Stimulated activated CD8-positive, alpha-beta memory T cell treated with anti-CD3 and anti-CD28 coated beads, Interleukin-4, amount 100 ng/mL, for 4 hours (primary cell): ENCODE measurements at places on chromosomes 13 and 19.

DNA sequence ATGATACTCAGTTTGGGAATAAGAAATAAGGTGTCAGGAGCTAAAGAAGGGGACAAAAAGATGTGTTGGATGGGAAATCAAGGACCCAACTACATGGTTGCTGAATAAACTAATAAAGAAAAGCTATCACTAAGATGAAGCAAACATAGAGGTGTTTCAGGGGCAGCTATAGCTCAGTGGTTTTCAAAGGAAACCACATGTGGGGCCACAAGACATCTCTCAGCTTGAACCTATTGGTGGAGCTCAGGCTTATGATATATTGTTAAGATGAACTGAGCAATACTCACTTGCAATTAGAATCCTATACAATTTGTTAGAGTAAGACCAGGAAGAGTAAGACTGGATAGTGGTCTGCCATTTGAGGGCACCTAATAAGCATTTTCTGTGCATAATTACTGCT lies 45.1 kb upstream of the SPRY2 start:
- DNase-seq: peak; percentile 5

DNA sequence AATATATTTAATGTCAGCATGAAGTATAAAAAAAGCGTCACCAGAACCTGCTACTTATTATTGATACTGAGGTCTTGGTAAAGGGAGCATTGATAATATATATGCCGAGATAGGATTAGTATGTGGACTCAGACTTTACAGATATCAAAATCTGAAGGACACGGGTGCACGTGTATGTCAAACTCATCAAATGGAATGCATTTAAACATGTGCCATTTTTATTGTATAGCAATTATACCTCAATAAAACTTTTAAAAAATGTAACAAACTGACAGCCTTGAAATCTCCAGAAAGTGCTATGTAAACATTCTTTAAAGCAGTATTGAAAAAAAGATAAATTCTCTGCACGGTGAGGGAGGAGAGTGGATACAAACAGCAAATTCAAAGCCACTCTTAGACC lies 157.9 kb downstream of the RNF17 start:
- DNase-seq: no peak

- no peak for DNase-seq
Measured at GRCh38 chr13:111597191-111597611, 276.8 kb downstream of the TEX29 start.

GRCh38 chr19:40755248-40755624 lies 4.2 kb downstream of the SNRPA start:
- no peak for DNase-seq

DNA sequence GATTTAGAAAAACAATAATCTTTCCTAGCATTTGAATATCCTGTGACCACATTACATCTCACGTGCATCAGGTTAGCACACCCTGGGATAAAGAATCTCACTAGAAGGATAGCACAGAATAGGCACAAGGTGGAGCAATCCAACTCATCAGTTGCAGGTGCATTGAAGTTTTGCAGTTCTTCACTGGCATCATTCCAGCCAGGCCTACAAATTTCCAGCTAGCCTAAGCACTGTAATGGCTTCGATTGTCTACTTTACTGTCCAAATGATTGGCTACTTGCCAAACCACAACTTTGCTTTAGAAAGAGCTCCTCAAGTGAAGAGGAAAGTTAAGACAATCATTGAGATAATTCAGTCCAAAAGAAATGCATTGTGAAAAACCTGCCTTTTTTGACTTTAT lies 89.5 kb downstream of the SPRY2 start:
- no peak for DNase-seq

DNA sequence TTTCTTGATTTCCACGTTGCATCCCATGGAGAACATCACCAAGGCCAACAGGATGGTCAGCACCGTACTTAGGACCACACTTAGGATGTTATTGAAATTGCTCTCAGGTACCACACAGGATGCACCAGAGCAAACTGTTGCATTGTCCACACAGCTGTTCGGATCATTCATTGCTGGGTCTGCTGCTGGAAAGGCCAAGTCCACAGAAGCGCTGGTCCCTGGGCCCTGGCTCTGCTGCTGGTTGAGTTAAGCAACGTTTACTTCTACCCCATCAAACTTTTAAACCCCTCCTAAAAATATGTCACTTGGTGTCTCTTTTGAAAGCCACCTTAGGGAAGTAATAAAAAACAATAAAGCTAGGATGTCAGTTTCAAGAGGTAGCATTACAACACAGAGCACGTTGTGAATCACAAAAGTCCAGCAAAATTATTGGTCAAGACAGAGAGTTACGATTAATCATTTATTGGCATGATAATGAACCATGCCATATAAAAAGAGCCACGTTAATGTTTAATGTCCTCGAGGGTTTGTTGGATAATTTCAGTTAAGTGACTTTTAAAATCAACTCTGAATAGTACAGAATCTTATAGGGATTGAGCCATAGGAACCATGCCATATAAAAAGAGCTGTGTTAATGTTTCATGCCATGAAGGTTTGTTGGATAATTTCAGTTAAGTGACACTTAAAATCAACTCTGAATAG lies at the start of gene SLC10A2:
SLC10A2 (minus strand) TSS at position 339 of the 702 bp plus-strand sequence; CDS start at position 171, 168 bp downstream.
- DNase-seq: no peak

- DNase-seq: no peak
Measured at GRCh38 chr19:7888145-7888825, at the start of gene LRRC8E. Gene LRRC8E, plus strand, starts transcription at chr19:7888510. Its CDS starts 7,094 bp downstream, at chr19:7895604.

DNA sequence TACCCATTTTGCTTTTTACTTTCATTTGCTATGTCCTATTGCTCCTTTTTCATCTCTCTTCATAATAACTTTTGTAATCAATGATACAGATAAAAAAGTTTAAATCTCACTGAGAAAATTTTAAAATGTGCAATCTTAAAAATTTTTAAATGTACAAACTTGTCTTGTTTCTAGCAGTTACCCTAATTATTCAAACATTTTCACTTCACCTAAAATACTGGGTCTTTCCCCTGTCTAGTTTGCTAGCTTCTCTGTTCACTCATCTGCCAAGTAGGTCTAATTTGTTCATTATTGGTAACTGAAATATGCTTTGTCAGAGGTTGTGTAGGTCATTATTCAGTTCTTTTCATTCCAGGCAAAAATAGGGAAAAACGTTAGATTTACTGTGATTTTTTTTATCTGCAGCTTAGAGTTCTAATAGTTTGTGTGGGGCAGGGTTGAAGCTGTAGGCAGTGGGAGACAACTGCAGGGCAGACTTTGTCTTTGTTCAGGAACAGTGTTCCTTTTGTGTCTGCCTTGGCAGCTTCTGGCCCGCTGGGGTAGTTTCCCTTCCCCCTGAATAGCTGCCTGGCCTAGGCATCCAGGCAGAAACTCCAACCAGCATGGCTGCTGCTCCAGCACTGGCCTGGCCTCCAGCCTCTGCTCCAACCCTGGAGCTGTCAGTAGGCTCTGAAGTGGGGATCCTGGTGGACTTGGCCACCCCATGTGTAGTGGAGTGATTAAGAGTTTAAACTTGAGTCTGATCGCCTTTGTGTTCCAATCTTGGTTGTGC lies 48.5 kb downstream of the WDFY2 start:
- no peak for DNase-seq

- DNase-seq: no peak
Measured at GRCh38 chr13:41827507-41828213, 133.2 kb downstream of the VWA8 start.

- DNase-seq: no peak
Measured at GRCh38 chr19:42246922-42247639, 4.7 kb upstream of the GSK3A start.

DNA sequence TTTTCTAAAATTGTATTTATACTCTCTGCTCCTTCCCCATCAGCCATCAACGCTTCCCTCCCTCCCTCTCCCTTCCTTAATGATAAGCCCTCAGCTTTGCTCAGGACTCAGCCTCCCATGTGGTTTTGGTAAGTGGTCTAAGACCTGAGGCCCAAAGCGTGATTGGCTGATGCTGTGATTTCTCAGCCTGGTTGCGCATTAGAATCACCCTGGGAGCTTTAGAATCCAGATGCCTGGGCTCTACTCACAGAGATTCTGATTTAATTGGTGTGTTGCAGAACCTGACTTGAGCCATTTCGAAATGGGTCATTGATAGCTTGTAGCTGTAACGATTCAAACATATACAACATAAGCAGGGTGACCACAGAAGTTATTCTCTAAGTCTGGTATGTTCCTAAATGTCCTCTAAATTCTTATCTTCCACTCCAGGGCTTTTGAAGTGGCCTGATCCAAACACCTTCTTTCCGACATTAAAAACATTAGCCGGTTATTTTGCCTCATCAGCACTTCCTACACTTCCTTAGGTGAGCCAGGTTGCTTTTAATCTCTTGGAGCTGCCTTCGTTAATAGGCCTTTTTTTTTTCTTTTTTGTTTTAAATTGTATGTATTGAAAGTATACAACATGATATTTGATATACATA lies 60.6 kb downstream of the LRCH1 start:
- no peak for DNase-seq

DNA sequence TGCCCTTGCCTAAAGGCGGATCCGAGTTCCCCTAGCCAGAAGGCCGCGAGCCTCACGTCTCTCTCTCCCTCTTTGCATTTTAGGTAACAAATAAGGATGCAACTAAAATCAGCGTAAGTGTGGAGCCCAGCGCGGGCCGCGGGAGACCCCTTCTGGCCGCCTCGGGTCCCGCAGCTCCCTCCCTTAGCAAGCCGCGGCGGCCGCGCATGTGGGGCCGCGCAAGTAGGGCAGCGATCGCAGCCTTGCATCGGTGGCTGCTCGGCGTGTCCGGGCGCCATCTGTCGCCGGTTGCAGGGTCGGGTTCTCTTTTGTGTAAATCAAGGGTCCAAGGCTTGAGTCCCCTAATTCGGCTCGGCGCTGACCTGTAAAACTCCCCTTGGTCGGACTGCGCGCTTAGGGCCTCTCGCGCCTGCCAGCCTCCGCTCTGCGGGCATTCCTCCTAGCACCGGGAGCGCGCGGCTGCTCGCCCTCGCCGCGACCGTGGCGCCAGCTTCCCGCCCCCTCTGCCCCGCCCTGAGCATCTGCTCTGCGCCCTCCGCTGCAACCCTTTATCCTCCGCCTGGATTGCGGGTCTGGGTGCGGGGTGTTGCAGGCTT lies 2.7 kb downstream of the VSTM2B start:
- peak; percentile 8 for DNase-seq

DNA sequence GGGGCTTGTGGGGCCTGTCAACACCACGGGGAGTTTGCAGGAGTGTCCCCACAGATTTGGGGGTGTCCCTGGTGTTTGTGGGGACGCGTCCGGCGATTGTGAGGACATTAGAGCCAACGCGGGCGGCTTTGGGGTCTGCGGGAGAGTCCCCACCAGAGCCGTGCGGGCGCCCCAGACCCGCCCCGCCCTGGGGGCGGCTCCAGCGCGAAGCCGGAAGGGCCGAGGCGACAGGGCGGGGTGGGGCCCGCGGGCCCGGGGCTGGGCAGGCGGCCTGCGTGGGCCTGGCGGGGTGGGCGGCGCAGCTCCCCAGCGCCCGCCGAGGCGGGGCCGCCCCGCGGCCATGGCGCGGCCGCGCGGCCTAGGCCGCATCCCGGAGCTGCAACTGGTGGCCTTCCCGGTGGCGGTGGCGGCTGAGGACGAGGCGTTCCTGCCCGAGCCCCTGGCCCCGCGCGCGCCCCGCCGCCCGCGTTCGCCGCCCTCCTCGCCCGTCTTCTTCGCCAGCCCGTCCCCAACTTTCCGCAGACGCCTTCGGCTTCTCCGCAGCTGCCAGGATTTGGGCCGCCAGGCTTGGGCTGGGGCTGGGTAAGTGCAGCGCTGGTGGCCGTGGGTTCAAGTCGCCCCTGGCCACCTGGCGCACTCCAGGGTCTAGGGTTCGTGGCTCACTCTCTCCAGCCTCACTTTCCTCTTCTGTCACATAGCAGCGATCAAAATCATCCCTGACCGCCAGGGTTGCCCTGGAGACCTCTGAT lies 10.3 kb downstream of the PDE4A start:
- DNase-seq: no peak

DNA sequence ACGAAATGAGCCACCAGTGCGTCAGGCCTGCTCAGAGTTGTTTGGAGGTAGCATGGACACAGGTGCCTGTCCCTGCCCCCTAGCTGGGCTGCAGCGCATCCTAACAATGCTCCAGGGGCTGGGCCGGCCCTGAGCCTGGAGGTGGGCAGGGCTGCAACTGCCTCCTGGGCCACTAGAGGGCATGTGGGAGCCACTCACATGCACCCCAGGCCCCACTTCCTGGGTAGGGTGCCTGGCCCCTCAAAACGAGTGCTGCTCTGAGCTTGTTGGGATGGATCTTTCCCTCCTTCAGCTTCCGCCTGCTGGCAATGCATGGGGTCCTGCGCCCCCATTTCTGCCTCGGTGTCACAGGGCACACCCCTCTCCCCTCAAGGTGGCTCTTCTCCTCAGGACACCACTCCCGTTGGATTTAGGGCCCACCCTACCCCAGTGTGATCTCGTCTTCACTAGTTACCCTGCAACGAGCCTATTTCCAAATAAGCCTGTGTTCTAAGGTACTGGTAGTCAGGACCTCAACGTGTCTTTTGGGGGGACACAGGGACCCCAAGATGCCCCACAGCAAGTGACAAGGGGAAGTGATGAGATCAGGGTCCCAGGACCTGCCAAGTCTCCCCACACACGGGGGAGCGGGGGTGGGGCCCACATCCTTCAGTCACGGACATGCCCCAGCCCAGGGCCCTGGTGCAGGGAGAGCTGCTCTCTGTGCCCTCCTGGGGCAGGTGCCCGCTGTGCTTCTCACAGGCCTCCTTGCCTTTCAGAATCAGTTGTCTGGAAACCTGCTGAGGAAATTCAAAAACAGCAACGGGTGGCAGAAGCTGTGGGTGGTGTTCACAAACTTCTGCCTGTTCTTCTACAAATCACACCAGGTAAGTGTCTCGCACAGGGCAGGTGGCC lies 131.3 kb downstream of the STK24 start:
- DNase-seq: peak; percentile 60

DNA sequence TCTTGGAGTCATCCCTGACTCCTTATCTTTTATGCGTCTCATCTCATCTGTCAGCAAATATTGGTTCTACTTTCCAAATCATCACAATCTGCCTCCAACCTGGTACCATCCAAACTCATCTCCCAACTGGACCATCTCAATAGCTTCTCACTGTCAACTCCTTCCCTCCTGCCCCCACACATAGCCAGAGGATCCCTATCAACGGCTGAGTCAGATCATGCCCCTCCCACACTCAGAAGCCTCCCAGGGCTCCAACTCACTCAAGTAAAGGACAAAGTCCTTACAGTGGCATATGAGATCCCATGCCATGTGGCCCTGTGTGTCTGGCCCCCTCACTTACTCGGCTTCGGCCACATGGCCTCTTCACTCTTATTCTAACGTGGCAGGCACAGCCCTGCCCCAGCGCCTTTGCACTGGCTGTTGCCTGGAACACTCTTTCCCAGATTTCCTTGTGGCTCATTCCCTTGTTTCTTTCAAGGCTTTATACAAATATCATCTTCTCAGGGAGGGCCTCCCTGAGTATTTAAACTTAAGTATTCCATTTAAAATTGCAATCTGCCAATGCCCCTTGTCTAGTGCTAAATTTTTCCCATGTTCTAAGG lies 4.3 kb downstream of the SPRED3 start:
- DNase-seq: no peak
